RKO (cell line): ENCODE measurements at places on chromosomes 7 and 10.

DNA sequence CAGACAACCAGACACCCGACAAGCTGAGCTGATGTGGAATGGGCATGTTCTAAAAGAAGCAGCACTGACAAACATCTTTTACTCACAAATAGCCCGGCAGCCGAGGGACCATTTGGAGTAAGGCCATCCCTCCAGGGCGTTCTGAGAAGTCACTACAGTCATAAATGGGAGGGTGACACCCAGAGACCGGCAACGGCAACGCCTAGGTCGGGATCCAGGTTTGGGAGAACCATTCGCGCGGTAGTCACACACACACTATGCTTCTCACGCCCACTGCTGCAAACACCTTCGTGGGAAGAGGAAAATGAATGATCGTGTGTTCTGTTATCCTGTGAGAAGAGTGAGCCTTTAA is 9.8 kb downstream of the TNS3 start:
- DNase-seq = no peak

GRCh38 chr10:26839966-26840627 is 20.7 kb downstream of the ABI1 start:
- no peak for DNase-seq

DNA sequence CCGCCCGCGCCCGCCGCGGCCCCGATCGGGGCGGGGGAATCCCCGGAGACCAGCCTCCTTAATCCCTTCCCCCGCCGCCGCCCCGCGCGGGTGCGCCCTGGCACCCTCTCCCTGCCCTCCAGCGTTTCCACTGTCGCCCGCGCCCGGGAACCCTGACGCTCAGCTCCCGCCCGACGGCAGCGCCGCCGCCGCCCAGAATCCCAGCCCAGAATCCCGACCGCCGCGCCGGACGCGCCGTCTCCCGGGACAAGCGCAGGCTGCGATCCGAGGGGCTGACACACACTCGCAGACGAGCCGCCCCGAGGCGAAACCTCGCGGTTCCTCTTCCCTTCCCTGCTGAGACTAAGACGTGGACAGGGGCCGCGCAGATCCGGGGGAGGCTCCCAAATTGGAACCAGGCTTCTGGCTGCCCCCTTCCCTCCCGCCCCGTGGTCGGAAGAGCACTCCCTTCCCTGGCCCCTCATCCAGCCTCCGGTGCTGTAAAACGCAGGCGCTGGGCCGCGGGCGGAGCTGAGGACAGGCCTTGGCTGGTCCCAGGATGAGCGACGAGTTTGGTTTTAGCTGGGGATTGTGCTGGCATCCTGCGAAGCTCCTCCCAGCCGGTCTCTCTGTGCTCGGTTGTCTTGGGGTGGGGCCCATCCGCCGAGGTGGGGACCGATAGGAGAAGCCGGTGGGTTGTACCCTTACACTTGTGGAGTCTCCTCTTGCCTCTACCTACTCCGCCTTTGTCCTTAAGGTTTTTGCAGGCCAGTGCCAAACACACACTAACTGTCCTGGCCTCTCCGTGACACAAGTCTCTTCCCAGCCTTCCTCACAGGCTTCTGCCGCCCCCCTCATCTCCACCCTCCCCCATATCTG is 1.1 kb downstream of the MARVELD1 start:
- peak; percentile 75 for DNase-seq

GRCh38 chr7:18577096-18577771 is 81.7 kb downstream of the HDAC9 start:
- no peak for DNase-seq

DNA sequence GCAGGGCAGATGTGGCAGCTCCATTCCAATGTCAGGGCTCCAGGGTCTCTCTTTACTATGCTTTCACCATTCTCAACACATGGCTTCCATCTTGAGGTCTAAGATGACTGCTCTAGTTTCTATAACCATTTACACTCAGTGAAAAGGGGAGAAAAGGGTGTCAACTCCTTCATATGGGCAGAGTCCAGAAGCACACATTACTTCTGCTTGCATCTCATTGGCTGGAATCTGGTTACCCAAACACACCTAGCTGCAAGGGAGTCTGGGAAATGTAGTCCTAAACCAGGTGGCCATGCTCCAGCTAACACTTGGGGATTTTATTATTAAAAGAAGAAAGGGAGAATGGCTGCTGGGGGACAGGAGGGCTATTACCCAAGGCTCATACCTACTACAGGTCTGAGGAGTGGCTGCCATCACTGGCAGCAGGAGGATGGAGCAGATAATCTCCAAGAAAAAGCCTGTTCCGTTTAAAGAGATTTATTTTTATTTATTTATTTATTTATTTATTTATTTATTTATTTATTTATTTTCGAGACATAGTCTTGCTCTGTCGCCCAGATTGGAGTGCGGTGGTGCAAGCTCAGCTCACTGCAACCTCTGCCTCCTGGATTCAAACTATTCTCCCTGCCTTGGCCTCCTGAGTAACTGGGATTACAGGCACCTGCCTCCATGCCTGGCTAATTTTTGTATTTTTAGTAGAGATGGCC is 29.1 kb upstream of the LBX1 start:
- no peak for DNase-seq

DNA sequence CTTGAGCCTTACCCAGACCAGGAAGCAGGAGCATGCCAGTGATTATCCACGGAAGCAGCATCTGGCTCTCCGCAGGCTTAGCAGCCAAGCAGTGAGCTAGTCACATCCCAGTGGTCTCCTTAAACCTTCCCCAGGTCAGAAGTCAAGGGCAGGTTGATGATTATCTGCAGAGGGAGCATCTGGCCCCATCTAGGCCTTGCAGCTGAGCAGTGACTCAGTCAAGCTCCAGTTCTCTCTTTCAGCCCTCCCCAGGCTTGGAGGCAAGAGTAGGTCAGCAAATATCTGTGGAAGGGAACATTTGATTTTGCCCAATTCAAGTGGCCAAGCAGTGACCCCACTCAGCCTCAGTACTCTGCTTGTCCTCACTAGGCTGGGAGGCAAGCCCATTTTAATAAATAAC is 61.6 kb downstream of the ANKRD7 start:
- DNase-seq = no peak

DNA sequence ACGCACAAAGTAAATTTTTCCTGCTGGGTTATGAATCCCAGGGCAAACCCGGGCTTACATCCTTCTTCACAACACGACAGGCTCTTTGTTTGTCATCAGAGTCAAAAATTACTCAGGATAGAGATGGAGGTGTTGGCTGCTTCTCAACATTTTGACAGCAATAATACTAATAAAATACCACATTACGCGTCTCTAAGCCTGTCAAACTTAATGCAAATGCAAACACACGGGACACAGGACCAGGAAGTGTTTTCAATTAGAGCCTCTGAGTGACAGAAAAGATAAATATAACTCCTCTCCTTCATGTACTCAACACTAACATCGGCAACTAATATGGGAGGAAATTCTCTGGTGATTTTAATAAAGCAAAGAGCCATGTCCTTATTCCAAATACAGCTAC is 128.4 kb downstream of the SFMBT2 start:
- DNase-seq = no peak

DNA sequence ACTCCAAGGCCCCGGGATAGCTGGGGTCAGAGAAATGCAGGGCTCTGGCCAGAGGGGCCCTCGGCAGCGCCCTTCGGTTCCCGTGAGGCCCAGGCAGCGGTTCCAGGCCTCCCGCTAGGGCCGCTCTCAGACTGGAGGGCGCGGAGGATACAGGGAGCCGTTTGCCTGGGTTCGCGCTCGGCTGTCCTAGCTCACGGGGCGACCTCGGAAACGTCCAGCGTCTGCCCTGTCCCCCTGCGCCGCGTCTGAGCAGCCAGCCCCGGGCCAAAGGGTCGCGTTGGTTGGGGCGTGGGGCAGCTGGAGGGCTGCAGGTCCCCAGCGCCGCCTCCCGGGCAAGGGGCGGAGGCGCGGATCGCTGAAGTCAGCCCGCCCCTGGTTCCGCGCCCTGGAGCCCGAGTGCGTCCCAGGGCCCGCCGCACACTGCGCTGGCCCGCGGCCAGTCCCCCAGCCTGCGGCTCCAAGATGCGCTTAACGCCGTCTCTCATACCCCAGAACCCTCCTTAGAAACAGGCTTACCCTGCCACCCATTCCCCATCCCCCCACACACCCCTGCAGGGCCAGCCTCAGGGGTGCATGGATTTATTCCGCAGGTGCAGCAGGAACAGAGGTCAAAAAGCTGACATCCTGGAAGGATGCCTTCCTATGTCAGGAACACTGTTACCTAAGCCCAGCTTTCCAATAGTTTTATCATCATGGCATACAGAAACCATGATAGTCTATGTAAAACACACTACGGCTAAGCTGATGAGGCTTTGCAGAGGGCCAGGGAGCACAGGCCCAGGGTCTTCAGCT is 22.1 kb upstream of the OPN4 start:
- DNase-seq = no peak

DNA sequence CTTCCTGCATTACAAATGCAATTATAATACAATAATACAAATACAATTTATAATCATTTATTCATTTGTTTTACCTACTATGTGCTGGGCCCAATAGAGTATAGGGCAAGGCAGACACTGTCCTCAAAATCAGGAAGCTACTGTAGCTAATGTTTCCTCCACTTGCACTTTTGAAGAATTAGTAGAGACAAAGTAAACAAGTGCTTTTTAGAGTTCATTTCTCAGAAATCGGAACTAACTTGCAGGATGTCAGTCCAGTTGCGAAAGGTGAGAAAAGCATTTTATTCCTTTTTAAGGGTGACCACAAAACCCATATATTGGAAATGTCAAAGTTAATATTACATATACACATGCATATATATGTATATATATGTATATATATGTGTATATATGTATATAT is 14.2 kb downstream of the ADRB1 start:
- no peak for DNase-seq

- no peak for DNase-seq
Observed at GRCh38 chr7:102119925-102120324, 166.7 kb upstream of the SH2B2 start.

DNA sequence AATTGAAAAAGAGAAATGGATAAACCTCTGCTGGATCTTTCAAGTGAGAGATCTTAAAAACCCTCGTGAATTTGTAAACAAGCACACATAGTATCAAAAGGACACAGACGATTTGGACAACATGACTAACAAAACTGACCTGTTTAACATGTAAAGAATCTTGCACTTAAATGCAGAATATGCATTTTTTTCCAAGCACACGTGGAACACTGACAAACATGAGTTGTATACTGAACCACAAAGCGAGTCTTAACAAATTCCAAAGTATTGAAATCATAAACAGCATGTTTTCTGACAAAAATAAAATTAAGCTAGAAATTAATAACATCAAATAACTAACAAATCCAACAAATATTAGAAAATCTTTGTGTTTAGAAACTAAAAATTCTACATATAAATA is 65.0 kb upstream of the ZNF746 start:
- no peak for DNase-seq

- DNase-seq = no peak
Observed at GRCh38 chr7:78222001-78222751, 423.6 kb downstream of the PHTF2 start.

DNA sequence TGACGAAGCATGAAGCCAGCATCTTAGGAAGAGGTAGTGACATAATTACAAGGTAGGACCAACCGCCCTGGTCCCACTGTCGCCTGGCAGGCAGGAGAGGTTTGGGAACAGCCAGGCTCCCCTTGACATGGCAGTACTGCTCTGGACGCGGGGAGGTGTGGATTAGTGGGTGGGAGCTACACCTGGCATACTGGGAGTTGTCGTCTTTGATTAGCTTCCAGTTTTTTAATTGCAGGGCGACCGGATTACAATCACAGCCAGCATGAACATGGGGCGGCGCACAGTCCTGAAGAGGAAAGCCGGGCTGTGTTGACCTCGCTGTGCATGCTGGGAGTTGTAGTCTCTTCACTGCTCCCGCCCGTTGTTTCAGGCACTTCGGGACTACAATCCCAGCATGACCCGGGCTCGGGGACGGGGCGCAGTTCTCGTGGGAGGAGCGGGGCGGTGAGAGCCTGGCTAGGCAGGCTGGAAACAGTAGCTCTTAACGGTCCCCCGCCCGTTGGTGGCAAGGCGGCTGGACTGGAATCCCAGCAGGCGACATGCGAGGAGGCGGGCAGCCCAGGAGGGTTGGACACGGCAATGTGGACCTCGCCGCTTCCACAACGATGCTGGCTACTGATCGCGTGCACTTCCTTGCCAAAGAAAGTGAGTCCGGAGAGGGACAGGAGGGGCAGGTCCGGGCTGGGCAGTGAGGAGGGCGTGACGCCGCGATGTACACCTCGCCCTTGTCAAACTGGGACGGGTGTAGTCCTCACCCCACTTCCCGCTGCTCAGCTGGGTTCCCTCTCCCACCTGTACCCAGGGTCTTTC is 98.0 kb upstream of the ZNF722 start:
- DNase-seq = peak; percentile 91

DNA sequence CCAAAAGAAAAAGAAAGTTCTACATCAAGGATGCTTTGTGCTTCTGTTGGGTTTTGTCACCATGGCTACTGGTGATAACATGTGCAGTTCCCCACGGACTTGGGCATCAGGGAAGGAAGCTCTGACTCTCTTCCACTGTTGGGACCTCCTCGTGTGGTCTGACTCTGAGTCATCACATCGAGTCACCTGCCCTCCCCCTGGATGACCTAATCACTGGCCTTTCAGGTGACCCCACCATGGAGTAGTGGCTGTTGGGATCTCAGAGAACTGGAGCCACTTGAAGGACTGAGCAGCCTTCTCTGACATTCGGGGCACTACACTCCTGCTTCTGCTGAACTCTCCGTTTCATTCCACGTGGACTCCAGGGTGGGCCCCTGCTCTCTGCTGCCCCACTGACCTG is 60.8 kb upstream of the DOCK1 start:
- DNase-seq = no peak

- DNase-seq = no peak
Observed at GRCh38 chr10:30229536-30229935, 119.5 kb downstream of the MTPAP start.

GRCh38 chr10:77641344-77641743 is 3.7 kb upstream of the KCNMA1 start:
- DNase-seq = no peak

- DNase-seq = no peak
Observed at GRCh38 chr7:98617051-98617959, at the start of gene NPTX2. NPTX2 (plus strand) TSS chr7:98617285; CDS start chr7:98617462, 177 bp downstream.

- no peak for DNase-seq
Observed at GRCh38 chr7:93851536-93851935, 39.0 kb downstream of the TFPI2 start.

GRCh38 chr7:128770233-128770632 is 5.4 kb downstream of the OPN1SW start:
- DNase-seq = no peak

DNA sequence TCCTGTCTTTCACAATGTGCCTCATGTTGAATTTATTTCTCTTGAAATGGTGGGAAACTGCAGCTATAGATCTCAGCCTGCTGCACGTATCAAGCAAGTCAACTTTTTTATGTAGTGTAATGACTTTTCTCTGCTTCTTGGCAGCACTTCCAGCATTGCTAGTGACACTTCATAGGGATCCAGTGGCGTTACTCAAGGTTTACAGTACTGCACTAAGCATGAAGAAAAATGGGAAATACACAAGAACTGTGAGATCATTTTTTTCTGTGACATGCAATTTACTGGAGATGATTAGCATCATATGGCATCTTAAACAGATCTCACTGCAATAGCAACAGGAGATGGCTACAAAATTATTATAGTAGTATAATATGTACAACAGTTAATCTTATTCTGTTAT is 90.9 kb downstream of the POLR1F start:
- no peak for DNase-seq

GRCh38 chr7:19390795-19391194 is 245.6 kb upstream of the FERD3L start:
- DNase-seq = no peak
